M059J (cell line): ENCODE measurements at places on chromosomes 3 and 15. TPM values are rescaled to one million over a fixed set of nuclear protein-coding genes. Genes with fewer than 3 reads are reported as not detected.

DNA sequence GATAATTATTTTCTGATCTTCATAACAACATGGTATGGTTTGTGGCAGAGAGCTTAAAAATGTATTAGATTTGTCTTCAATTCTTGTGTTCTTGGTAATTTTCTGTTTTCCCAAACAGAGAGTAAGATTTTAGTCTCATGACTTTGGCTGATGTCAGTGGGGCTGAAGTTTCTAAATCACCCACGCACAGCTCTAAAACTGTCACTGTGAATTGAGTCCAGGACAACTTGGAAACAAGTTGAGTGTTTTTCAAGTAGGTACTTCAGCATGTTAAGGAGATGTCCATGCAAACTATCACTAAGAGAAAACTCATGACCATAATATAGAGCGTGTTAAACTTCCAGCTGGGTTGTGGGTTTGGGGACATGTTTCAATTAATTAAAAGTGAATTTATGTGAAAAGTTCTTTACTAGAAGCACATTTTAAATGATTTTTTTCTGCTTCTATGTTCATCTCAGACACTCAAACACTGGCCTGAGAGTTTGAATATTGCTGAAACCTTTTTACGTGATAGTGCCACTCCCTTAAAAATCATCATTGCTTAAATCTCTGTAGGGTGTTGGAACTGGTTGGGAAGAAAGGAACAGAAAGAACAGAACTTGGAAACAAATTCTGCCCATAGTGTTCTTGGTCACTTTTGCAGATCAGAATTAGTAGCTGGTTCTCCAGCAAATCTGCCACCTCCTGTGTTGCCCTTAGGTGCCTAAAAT lies 89.8 kb downstream of the KLHL25 start:
- no peak for DNase-seq

RPL39L gene
- total RNA-seq, result 41.1 and 44.1 TPM in 2 replicates

GOLGA8J gene
- total RNA-seq, result 0.34 TPM in 1 of 2 replicates, not detected in the other

SLC24A5 gene
- not detected in 2 replicates for total RNA-seq

DNA sequence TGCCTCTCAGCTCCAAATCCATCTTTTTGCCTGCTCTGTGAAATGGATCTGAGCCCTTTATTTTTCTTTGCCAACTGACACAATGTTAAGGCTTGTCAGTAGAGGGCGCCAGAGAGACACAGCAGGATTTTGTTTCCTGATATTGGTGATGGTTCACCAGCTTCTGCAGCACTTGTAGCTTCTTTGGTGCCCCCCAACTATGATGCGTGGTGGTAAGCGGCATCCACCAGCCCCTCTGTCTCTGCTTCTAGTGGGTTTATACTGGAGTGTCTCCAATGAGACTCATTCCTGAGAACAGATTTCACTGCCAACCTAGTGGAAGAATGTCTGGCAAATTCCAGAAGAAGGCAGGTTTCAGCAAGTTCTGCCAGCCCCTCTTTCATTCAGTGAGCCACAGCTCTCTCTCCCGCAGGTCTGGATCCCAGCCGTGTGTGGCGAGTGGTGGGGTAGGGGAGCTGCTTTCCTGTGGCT lies 471.9 kb upstream of the FRG2C start:
- DNase-seq, result peak; percentile 7

DNA sequence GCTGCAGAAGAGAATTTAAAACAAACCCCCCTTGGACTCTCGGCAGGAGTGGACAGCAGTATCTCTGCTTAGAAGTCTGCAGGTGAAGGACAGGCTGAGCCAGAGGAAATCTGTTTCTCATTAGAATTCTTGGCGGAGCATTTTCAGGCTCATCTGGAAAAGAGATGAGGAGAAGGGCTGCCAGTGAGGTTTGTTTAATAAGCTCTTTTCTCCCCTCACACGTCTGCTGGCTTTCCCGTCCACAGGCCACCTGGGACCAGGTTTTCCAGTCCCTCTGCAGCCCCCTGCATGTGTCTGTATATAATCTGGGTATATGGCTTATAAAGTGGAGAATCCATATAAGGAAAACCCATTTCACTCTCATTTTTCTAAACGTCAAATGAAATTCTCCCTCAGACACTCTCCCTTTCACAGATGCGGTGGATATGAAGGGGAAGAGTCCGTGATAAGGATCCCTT lies 155.4 kb upstream of the TPM1 start:
- DNase-seq, result peak; percentile 48

GRCh38 chr3:168269001-168269400 lies 173.3 kb upstream of the GOLIM4 start:
- no peak for DNase-seq

MUC13 gene
- total RNA-seq, result 0.20 TPM in 1 of 2 replicates, not detected in the other

GRCh38 chr3:146813496-146813895 lies 208.3 kb upstream of the PLSCR5 start:
- DNase-seq, result peak; percentile 9

DNA sequence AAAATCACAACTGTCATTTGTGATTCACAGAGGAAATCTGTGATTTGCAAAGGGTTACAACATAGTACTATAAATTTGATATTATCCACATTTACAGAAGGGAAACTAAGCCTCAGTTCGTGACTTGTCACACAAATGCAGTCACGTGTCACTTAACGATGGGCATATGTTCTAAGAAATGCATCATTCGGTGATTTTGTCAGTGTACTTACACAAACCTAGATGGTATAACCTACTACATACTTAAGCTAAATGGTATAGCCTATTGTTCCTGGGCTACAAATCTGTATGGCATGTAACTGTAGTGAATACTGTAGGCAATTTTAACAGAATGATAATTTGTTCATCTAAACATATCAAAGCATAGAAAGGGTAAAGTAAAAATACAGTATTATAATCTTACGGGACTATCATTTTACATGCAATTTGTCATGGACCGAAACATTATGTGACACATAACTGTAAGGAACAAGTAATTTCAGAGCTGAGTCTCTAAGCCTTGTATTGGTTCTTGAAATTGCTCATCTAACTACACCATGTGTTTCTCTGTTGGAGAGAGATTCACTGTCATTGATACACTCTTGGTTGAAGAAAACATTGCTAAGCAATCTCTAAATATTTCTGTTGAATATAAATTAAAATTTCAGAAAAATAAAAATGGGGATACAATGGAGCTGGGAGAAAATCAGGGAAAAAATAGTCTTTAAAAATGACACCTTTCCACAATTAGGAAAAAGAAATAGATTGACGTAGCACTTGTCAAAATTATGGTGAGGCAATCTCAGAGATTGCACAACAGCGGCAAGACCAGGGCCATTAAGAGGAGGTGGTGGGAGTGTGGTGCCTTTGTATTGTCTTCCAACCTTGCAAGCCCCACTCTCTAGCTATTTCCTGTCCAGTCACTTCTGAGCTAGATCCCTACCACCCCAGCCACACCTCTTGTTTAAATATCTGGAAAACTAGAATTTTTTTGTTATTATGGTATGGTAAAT lies 645.8 kb upstream of the TBL1XR1 start:
- DNase-seq, result no peak

RNF123 gene
- total RNA-seq, result 6.9 and 13.7 TPM in 2 replicates

- DNase-seq, result no peak
Measured at GRCh38 chr3:157069846-157070677, 89.9 kb downstream of the CCNL1 start.

DNA sequence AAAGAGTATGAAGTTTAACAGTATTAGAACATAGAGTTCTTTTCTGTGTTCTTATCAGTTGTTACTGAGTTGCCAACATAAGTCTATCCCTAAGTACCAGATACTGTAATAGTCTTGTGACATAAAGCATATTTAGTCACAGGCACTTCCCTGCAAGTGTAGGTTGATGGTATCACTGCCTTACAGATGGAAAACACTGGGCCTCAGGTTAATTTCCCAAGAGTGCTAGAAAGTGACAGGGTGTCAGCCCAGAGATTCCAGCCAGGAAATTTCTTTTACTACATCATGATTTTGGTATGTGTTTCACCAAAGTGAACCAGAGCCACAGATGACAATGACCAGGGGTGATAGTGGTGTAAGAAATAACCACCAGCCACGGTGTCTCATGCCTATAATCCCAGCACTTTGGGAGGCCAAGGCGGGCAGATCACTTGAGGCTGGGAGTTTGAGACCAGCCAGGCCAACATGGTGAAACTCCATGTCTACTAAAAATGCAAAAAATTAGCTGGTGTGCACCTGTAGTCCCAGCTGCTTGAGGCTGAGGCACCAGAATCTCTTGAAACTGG lies 3.2 kb downstream of the EIF1B start:
- DNase-seq, result peak; percentile 17

ARPC4 gene
- total RNA-seq, result 155 and 190 TPM in 2 replicates

- DNase-seq, result peak; percentile 14
Measured at GRCh38 chr15:62545467-62546227, 380.6 kb upstream of the C2CD4B start.

DNA sequence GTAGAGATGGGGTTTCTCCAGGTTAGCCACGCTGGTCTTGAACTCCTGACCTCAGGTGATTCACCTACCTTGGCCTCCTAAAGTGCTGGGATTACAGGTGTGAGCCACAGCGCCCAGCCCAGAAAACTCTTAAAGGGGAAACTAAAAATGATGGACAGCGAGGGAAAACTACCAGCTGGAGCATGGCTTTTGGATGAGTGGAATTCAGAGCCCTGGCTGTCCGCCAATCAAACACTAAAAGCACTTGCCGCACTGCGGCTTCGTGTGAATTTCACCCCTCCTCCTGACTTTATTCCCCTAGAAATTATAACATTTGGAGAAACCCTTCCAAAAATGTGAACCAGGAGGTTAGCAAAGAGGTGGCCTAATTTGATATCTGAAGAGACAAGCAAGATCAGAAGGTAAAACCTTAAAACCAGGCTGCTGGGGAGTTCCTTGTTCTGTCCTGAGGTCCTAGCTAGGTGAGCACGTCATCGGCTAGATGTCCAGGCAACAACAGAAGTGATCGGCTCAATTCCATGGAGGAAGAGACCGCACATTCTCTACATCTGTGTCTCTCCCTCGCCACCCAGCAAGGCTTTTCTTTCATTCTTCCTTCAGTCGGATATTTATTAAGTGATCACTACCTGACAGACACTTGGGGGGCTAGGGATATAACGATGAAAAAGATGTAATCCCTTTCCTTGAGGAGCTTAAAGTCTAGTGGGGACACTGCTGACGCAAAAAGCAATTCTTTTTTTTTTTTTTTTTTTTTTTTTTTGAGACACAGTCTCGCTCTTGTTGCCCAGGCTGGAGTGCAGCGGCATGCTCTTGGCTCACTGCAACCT lies 1.7 kb downstream of the TM4SF19 start:
- DNase-seq, result peak; percentile 48

- peak; percentile 92 for DNase-seq
Measured at GRCh38 chr3:81743096-81744025, 18.1 kb downstream of the GBE1 start.

GRCh38 chr3:111799951-111800350 lies 59.1 kb upstream of the PHLDB2 start:
- no peak for DNase-seq

LARP6 gene
- total RNA-seq, result 28.2 and 58.3 TPM in 2 replicates

FRMD4B gene
- 0.07 and 0.25 TPM in 2 replicates for total RNA-seq

DNA sequence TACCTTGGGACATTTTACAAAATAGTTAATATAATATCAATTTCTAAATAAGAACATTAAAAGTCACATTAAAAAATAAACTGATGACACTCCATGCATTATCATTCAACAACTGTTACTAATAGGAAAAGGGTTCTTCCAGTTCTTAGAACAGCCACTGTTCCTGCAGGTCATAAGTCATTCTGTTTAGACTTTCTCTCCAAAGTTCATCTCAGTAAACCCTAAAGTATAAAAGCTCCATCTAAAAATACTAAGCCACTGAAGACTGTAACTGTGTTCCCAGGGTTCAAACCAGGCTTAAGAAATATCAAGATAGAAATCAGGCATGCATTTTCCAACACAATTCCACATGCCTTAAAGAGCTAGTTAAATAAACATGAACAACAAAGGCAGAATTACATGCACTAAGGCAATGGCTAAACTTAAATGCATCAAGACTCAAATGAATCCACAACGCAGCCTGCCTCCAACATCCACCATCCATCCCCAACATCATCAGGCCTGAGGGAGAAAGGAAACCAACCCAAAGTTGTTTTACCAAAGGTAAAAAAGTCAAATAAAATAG lies 46.2 kb downstream of the DMXL2 start:
- DNase-seq, result no peak

DNA sequence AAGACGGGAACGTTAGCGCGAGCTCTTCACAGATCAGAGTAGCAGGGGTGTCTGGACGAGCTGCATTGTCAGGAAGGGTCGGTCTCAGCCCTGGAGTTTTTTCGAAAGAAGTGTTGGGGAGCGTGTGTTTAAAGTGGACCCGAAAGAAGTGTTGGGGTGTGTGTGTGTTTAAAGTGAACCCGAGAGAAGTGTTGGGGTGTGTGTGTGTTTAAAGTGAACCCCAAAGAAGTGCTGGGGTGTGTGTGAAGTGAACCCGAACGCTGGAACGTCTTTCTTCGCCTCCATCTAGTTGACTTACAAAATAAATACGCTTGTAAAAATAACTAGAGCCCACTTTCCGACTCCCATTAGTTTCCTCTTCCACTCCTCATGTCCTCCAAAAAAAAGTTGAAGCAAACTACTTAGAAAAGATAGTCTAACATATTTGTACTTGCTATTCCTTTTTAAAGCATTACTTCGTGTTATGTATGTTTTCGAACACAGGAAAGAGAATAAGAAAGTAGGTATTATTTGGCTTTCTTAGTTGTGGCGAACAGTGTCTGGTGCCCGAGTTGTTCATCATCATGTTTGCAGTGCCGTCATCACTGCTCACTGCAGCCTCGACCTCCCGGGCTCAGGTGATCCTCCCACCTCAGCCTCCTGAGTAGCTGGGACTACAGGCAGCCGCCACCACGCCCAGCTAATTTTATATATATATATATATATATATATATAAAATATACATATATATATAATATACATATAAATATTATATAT lies 1.0 kb downstream of the LRCH3 start:
- peak; percentile 54 for DNase-seq

XXYLT1 gene
- total RNA-seq, result 33.5 and 53.8 TPM in 2 replicates

- peak; percentile 76 for DNase-seq
Measured at GRCh38 chr3:128845778-128846485, 33.5 kb upstream of the ACAD9 start.

DNA sequence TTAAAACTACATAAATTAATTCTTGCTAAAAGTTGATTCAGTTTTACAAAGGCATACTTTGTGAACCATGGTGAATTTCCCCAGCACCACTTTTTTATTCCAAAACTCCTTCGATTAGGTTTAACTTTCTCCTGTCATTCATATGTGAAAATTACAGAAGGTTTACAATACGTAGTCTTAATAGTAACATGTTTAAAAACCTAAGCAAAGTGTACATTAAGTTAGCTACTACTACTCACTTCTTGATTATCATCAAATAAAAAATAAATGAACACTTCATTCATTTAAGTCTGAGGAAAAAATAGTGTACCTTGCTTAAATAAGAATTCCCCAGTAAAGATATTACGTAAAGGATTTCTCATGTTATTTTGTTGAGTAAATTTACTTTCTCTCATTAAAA lies 38.6 kb downstream of the DCUN1D1 start:
- no peak for DNase-seq

SUCLG2 gene
- total RNA-seq, result 26.3 and 28.7 TPM in 2 replicates

- DNase-seq, result no peak
Measured at GRCh38 chr15:44275150-44275830, 13.2 kb upstream of the GOLM2 start.

- peak; percentile 55 for DNase-seq
Measured at GRCh38 chr15:68700455-68701123, 120.1 kb downstream of the ANP32A start.
